ENCODE measurements at places on chromosomes 6 and 20.

- DNase-seq: no peak
Measured at GRCh38 chr6:115467726-115468125, 593.0 kb downstream of the FRK start.

DNA sequence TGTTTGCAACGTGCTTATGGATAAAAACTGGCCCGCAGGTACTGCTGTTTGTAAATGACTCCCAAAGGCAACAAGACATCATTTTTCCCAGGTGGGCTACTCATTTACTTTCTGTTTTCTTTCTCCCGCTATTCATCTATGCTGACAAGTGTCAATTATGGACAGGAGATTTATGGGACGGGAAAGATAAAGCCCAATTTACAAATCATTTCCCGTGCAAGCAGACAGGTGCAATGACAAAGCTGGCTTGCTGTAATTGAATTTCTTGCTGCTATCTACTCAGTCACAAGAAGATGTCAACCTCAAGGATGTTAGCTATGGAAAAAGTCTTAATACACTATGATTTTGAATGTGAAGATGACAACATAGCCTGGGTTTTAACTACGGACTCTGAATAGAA lies 125.5 kb downstream of the EPHA7 start:
- no peak for DNase-seq

- no peak for DNase-seq
Measured at GRCh38 chr6:28215425-28215824, 9.7 kb upstream of the ZSCAN9 start.

DNA sequence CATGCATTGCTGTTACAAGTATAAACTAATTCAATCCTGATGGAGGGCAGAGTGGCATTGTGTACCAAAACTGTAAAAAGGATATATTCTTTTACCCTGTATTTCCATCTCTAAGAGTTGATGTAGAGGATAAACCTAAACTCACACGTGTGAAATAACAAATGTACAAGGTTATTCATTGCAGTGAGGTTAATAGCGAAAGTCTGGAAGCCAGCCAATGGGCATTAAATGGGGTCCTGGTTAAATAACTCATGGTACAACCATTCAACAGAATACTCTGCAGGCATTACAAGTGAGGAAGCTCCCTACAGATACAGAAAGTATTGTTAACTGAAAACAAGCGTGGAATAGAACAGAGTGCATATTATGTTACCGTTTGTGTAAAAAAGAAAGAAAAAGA lies 56.9 kb downstream of the BCAS1 start:
- DNase-seq: no peak

DNA sequence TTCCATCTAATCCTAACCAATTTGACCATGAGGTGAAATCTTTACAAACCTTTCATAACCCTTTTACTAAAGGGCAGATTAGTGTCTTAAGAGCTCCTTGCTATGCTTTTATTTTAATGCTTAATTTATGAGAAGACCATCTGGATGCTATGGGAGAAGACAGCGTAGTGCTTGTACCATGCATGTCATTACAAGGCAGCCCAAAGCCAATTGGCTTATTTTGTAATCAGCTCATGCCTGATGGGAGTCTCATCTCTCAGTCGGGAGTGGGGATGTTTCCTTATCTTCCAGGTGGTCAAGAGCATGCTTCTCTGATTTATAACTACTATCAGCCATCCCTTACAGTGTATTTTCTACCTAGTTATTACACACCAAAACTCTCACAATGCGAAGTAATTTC lies 304.7 kb downstream of the FARS2 start:
- no peak for DNase-seq

- DNase-seq: no peak
Measured at GRCh38 chr6:117908246-117909068, 1.4 kb downstream of the SLC35F1 start.

GRCh38 chr6:90214461-90214860 lies 82.2 kb downstream of the BACH2 start:
- DNase-seq: no peak

- peak; percentile 10 for DNase-seq
Measured at GRCh38 chr6:89952686-89953085, 58.4 kb downstream of the GJA10 start.

DNA sequence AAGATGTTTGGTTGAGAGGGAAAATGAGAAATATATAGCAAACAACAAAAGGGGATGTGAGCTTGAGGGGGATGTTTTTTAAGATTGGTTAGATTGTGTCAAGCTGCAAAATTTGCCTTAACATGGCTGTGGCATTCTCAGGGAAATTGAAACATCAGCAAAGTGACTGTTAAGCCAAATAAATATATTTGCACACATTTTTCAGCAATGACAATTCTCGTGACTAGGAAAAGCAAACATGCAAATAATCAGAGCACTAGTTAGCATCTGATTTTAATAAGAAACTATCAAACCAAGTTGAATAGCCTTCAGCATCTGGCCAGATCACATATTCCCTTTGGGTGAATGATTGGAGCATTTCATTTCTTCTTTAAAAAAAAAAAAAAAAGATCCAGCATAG lies 262.8 kb downstream of the TBC1D7 start:
- no peak for DNase-seq

- DNase-seq: no peak
Measured at GRCh38 chr6:25453288-25453687, 174.1 kb downstream of the CARMIL1 start.

GRCh38 chr20:57211908-57212533 lies 54.4 kb downstream of the BMP7 start:
- no peak for DNase-seq

GRCh38 chr6:81995548-81996289 lies 243.2 kb upstream of the TENT5A start:
- no peak for DNase-seq

DNA sequence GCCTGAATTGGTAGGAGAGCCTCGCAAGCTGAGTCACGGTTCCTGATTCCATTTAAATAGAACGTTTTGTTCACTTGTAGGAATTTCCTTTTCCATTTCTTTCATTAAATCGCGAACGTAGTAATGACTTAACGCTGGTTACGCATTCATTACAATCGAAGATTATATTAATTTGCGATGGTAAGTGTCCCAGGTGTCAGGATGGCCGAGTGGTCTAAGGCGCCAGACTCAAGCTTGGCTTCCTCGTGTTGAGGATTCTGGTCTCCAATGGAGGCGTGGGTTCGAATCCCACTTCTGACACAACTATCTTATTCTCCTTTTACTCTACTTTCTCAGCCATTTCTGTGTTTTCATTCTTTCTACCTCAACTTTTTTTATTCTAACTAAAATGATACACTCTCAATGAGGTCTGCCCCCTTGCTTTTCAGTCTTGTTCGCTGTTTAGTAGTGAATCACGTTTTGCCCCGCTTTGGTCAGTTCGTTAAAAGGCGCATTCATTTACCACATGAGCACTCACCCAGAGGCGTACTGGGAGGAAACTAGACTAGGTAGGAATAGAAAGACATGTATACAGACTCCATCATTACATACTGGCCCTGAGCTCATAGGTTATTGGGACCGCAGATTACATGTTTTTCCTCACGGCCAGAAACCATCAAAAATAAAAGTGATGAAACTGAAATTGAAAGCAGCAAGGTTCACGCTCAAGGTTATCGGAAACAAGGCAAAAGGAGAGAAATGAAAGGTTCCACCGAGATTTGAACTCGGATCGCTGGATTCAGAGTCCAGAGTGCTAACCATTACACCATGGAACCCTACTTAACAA lies 17.3 kb upstream of the TRIM27 start:
- DNase-seq: no peak

DNA sequence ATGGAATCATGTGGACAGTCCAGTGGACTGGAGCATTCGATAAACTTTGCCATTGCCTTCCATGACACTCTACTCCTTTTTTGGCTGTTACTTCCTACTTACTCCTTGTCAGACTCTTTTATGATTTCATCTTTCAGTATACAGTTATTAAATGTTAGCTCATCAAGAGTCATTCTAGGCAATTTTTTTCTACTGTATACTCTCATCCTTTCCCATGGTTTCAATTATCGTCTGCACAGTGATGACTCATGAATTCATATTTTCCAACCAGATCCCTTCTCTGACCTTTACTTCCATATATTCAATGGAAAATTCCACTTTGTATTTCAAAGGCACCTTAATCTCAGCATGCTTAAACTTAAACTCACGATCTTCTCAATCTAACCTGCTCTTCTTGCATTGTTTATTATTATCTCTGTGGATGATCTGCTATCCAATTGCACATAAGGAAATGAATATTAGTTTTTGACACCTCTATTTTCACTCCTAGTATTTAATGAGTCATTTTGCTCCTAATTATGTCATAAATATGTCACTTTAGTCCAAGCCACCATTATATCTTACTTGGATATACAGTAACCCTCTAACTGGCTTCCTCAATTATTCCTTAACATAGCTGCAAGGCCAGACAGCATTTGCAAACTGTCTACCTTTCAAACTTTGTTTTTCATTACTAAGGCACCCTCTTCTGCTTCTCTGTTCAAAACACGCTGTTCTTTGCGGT lies 427.5 kb downstream of the PHF3 start:
- DNase-seq: no peak

DNA sequence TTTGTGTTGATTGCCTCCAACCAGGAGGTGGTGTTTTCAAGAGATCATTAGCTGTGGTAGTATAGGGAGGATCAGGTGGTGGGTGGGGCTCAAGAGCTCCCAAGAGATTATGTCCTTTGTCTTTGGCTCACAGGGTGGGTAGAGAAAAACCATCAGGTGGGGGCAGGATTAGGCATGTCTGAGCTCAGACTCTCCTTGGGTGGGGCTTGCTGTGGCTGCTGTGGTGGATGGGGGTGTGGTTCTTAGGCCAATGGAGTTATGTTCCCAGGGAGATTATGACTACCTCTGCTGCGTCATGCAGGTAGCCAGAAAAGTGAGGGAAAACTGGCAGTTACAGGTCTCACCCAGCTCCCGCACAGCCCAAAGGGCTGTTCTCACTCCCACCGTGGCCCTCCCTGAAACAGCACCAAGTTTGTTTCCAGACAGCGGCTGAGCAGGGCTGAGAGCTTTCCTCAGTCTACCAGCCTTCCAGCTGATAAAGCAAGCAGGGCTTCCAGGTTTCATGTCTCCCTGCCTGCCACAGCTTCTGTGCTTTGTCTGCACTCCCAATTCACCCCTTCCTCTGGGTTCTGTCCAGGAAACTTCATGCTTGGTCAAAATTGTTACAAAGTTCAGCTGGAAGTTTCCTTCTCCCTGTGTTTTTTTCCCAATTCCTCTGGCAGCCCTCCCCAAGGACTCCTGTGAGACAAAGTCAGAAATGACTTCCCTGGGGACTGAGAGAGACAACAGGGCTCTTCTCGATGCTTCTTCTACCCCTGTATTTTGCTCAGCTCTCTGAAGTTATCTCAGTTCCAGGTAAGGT lies 481.1 kb upstream of the MAN1A1 start:
- no peak for DNase-seq

DNA sequence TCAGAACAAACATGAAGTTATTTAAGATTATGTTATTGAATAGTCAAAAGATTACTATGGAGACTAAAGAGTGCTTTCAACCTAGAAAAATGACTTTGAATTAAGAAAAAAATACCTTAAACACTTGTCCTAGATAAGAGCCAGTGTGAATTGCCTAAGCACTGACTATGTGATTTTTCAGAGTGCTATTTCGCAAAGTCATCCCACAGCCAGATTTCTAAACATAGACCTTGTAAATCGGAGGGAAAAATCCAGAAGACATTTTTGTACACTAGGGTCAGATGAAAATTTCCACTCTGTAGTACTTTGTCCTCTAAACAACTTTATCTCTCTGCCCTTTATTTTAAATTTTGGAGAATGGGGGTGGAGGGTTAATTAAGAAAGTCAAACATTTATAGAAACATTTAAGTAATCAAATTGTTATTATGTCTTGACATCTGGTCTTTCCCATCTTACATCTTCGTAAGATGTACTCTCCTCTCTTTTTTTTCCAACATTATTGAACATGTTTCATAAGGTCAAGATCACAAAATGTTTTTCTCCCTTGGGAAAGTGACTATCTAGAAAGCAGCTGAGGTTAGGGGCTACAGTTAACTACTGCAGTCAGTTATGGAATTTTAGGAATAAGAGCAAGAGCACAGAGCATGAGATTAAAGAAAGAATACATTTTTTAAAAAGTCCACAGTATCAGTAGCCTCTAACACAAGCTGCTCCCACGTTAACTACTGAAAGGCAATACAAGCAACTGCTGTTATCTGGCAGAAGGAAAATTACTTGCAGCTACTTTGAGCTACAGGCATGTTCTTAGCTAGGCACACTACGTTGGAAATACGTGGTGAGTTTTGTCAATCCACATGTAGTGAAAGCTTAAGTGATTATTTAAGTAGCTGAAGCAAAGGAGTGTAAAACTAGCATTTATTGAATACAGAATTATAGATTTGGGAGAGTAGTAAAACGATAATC lies 648.5 kb downstream of the HTR1B start:
- no peak for DNase-seq
